Fibroblast of pulmonary artery (primary cell): ENCODE measurements at places on chromosomes 6 and 20.

- DNase-seq = no peak
These were observed 3.7 kb downstream of the MRPL14 start for GRCh38 chr6:44123544-44123943.

DNA sequence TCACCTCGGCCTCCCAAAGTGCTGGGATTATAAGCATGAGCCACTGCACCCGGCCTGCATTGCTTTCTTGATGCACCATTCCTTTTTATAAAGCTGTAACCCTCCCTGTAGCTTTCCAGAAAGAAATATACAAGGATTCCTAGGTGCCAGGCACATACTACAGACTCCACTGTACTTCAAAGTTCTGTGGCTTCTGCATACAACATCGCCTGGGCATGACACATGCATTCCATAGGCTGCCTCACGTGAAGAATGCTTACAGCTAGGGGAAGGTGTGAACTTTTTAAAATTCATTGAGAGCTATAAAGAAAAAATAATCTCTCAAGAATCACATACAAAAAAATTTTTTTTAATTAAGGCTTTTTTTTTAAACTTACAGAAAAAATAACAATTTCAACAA is 50.2 kb downstream of the TRAM2 start:
- DNase-seq = no peak

- DNase-seq = no peak
These were observed 71.0 kb downstream of the JPH2 start for GRCh38 chr20:44115762-44116644.

DNA sequence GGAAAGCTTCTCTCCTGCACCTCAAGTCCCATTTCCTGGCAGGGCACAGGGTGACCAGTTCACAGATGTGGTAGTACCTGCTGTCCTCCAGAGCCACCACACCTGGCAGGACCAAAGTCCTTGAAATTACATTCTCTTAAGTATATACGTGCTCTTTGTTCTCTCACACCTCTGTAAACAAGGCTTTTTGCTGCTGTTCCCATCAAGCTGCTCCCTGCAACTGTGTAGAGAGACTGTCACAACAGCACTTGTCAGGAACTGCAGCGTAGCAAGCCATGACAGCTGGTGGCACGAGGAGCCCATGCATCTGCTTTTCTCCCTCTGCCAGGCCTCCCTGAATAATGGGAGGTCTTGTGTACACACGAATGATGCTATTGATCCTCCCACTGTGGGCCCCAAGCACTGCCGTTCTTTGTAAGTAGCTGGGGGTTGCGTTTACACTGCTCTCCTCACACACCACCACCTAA is 431.8 kb downstream of the CD83 start:
- no peak for DNase-seq

DNA sequence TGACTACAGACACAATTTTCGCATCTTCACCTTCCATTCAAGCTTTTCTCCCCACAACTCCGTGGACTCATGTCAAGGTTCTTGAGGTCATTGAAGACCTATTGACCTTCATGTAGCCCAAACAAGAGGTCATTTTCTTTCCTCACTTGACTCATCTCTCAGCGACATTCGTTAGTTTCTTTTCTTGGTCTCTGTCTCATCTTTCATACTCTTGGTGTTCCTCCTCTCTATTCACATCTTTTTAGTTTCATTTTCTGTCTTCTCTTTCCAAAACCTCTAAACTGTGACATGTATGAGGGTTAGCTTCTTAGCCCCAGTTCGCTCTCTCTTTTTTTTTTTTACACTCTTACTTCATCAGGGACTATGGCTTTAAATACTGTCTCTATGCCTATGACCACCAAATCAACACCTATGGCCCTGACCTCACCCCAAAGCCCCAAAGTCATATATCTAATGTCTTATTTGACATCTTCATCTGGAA is 128.6 kb upstream of the BACH2 start:
- no peak for DNase-seq

DNA sequence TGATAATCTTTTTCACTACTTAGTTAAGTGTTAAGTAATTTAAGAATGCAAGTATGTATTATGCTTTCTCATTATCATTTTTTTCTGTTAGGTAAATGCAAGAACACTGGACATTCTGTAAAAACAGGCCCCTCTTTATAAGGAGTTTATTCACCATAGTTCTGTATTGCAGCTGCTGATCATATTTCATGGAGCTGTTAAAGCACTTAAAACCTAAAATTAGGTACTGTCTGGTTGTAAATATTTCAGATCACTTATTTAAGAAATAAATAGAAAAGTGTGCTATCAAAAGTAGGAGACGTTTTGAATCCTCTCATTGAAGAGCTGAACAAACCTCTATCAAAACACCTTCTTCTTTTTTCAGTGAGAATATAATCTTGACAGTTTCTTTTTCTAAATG is 3.9 kb downstream of the EYA4 start:
- DNase-seq = no peak
